Activated CD8-positive, alpha-beta memory T cell treated with anti-CD3 and anti-CD28 coated beads for 36 hours (primary cell): ENCODE measurements at places on chromosomes 7 and 10. TPM values are rescaled to one million over a fixed set of nuclear protein-coding genes. Genes with fewer than 3 reads are reported as not detected.

The GNB2 gene
- 241 TPM for total RNA-seq

The OR6B1 gene
- total RNA-seq: not detected

The CYP3A4 gene
- not detected for total RNA-seq

The NKX2-3 gene
- total RNA-seq: not detected

The CYCS gene
- 329 TPM for total RNA-seq

The COBL gene
- not detected for total RNA-seq

The DPP6 gene
- not detected for total RNA-seq

The AGAP9 gene
- 3.7 TPM for total RNA-seq

The MPP7 gene
- 5.8 TPM for total RNA-seq

The UNCX gene
- total RNA-seq: not detected

The UCN3 gene
- not detected for total RNA-seq

The MCM10 gene
- 90.9 TPM for total RNA-seq

The RET gene
- total RNA-seq: 0.04 TPM

The ANLN gene
- total RNA-seq: 40.3 TPM

The STOX1 gene
- 0.40 TPM for total RNA-seq

The IKZF1 gene
- total RNA-seq: 236 TPM

The C1GALT1 gene
- total RNA-seq: 43.4 TPM

The CCL24 gene
- not detected for total RNA-seq

The GBX1 gene
- not detected for total RNA-seq
